ENCODE measurements at places on chromosomes 12 and 14. TPM values are rescaled to one million over a fixed set of nuclear protein-coding genes. Genes with fewer than 3 reads are reported as not detected.

The BIN2 gene
- not detected for total RNA-seq

The SLC2A3 gene
- 34.1 TPM for total RNA-seq

The AGAP2 gene
- 0.26 TPM for total RNA-seq

The PPP1R12A gene
- 53.2 TPM for total RNA-seq

The RPS6KL1 gene
- 5.6 TPM for total RNA-seq

The GPR84 gene
- not detected for total RNA-seq

The CACNA1C gene
- 0.38 TPM for total RNA-seq

The REP15 gene
- total RNA-seq: 5.4 TPM

The MAPKAPK5 gene
- total RNA-seq: 17.8 TPM

The LRRC10 gene
- not detected for total RNA-seq

The ADCY4 gene
- total RNA-seq: 51.2 TPM

The RIPK3 gene
- 1.8 TPM for total RNA-seq

The RFX4 gene
- total RNA-seq: not detected

The SELPLG gene
- total RNA-seq: 0.26 TPM

The ASCL1 gene
- not detected for total RNA-seq

The NRIP2 gene
- total RNA-seq: not detected

The MDGA2 gene
- total RNA-seq: not detected

The TMEM179 gene
- total RNA-seq: 0.13 TPM

The TMEM52B gene
- not detected for total RNA-seq

The AEBP2 gene
- 30.2 TPM for total RNA-seq

The POTEM gene
- total RNA-seq: not detected

The AKAP3 gene
- total RNA-seq: 1.5 TPM

The SAMD4A gene
- 20.8 TPM for total RNA-seq

The LHX5 gene
- not detected for total RNA-seq

The RPGRIP1 gene
- 0.39 TPM for total RNA-seq

The KRT81 gene
- total RNA-seq: not detected

The CRACR2A gene
- 15.4 TPM for total RNA-seq

The LYZ gene
- total RNA-seq: not detected

The RDH12 gene
- total RNA-seq: not detected

The KCNA1 gene
- total RNA-seq: under 0.01 TPM

The P3H3 gene
- 22.6 TPM for total RNA-seq

The TAS2R8 gene
- total RNA-seq: not detected

The ESPL1 gene
- total RNA-seq: 6.0 TPM

The KHNYN gene
- 42.5 TPM for total RNA-seq

The SYT10 gene
- total RNA-seq: not detected

The C3AR1 gene
- total RNA-seq: 0.13 TPM

The KRAS gene
- total RNA-seq: 38.6 TPM

The DYNLL1 gene
- 241 TPM for total RNA-seq

The ZBTB39 gene
- 9.9 TPM for total RNA-seq

The SSPN gene
- total RNA-seq: 0.39 TPM

The KERA gene
- not detected for total RNA-seq

The NELL2 gene
- not detected for total RNA-seq

The MYH6 gene
- not detected for total RNA-seq

The FBLN5 gene
- 0.26 TPM for total RNA-seq

The ZC3H10 gene
- total RNA-seq: 2.7 TPM

The CBLN3 gene
- 0.13 TPM for total RNA-seq

The SMOC1 gene
- total RNA-seq: 0.90 TPM

The IQSEC3 gene
- 0.13 TPM for total RNA-seq

The LUM gene
- total RNA-seq: not detected

The TAS2R7 gene
- total RNA-seq: not detected

The GRIN2B gene
- under 0.01 TPM for total RNA-seq
